Stimulated activated CD8-positive, alpha-beta memory T cell treated with anti-CD3 and anti-CD28 coated beads, Interleukin-4, amount 100 ng/mL, for 48 hours (primary cell): ENCODE measurements at places on chromosomes 16 and 17.
A peak's percentile ranks its signal among the peaks of the same experiment; 100 is the strongest.

DNA sequence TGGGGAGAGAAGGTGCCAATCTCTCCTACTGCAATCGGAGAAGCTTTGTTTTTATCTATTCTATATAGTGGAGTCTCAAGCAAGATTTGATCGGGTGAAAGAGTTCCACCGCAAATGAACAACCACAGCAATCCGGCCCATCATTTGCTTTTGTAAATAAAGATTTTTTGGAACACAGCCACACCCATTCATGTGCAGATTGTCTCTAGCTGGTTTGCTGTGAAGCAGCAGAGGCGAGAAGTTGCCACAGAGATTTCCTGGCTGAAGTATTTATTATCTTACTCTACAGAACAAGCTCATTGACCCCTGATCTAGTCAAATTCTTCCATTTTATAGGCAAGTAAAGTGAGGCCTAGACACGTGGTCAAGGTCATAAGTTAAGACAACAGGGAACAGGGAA is 195.5 kb upstream of the TNRC6C start:
- DNase-seq: no peak

- no peak for DNase-seq
These were observed 4.6 kb upstream of the MFSD6L start for GRCh38 chr17:8803531-8804420.

DNA sequence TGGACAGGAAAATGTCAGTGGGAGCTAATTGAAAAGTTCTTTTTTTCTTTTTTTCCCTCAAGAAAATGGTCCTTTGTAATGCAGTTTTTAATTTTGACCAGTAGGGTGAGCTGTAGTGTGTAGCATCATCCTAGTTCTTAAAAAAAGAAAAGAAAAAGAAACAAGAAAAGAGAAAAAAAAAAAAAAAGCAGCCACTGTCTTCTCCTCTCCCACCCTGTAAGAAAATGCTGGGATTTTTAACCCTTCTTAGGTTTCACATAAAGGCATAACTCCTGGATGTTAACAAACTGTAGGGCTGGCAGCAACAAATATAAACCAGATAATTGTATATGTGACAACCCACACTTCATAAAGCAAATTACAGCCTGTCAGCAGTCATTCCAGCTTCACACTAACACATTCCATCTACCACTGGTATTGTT is 78.1 kb downstream of the SKAP1 start:
- DNase-seq: no peak

- DNase-seq: peak; percentile 41
These were observed 536 bp upstream of the PLD2 start for GRCh38 chr17:4806456-4806776.

- peak; percentile 35 for DNase-seq
These were observed 9.5 kb downstream of the DEF8 start for GRCh38 chr16:89958068-89958467.

DNA sequence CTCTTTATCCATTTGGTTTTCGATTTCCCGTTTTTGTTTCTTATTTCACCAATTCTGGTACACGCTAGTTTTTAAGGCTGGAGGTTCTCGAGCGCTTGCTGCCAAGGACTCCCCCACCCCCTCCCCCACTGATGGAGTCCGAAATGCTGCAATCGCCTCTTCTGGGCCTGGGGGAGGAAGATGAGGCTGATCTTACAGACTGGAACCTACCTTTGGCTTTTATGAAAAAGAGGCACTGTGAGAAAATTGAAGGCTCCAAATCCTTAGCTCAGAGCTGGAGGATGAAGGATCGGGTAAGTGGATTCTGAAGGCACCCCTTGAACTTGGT is 825 bp downstream of the RPTOR start:
- DNase-seq: no peak

DNA sequence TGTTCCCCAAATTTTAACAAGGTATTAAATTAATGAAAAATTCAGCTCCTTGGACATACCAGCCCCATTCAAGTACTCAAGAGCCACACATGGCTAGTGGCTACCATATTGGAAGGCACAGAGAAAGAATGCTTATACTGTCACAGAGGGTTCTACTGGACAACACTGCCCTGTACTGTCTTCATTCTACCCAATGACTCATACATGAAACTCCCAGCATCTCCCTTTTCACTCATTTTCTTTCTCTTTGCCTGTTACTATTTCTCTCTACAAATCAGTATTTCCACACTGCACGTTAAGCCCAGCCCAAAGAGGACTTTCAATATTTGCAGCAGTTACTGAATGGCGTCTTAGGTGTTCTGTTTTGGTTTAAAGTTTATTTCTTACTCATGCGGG is 72.1 kb upstream of the RCVRN start:
- no peak for DNase-seq

- DNase-seq: no peak
These were observed at the start of gene CCDC182 for GRCh38 chr17:57745242-57745641. Gene CCDC182, minus strand, starts transcription at chr17:57745299. Its CDS starts 27 bp downstream, at chr17:57745272.

DNA sequence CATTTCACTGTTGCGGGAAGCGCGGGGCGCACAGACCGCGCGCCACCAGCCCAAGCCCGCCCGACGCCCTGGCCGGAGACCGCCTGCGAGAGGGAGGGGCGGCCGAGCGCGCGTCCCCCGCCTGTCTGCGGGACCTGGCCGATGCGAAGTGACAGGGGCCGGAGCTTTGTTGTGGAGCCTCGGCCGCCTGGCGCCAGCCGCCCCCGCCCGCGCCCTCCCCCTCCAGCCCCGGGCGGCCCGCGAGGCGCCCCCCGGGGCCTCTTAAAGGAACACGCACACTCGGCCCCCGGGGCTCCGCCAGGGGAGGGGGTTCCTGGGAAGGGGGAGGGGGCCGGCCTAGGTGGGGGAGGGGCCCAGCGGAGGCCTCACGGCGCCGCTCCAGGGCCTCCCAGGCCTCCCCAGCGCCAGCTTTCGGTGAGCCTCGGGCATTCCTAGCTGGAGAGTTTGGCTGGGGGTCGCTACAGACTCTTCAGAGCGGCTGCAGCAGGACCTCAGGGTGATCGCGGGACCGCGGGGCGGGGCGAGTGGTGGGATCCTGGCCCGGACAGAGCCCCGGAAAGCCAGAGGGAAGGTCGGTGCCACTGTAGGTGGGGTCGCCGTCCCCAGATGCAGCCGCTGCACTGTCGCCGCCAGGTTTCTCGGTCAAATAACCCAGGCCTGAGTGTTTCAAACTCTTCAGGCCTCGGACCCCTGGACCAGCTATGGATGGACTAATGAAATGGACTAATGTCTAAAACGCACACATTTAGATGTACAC is 2.4 kb upstream of the TBX2 start:
- no peak for DNase-seq

DNA sequence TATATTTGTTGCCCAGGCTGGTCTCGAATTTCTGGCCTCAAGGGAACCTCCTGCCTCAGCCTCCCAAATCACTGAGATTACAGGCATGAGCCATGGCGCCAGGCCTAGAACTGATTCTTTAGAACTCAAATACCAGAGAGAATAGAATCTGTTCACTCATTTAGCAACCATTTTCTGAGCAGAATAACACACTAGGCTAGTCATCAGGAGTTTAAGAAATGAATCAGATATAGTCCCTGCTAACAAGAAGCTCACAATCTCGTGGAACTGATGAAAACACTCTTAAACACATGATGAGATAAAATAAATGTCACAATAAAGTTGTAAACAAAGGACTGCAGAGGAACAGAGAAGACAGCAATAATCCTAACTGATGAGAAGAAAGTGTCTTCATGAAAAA is 55.8 kb upstream of the ADCY9 start:
- no peak for DNase-seq

- DNase-seq: no peak
These were observed 45.2 kb downstream of the AXIN2 start for GRCh38 chr17:65515959-65516948.

DNA sequence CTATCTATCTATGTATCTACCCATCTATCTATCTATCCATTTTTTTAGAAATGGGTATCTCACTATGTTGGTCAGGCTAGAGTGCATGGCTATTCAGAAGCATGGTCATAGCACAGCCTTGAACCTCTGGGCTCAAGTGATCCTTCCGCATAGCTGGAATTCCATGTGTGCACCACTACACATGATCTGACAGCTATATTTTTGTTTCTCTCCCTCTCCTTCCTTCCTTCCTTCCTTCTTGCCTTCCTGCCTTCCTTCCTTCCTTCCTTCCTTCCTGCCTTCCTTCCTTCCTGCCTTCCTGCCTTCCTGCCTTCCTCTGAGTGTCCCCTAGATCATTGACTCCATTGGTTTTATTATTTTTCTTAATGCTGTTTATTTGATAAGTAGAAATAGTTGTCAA is 108.1 kb downstream of the HS3ST4 start:
- DNase-seq: no peak

- no peak for DNase-seq
These were observed 31.0 kb downstream of the CPNE2 start for GRCh38 chr16:57123216-57123973.

- DNase-seq: no peak
These were observed 12.4 kb downstream of the NUP93 start for GRCh38 chr16:56742030-56742984.

- no peak for DNase-seq
These were observed 15.4 kb upstream of the HELZ start for GRCh38 chr17:67260170-67260987.

DNA sequence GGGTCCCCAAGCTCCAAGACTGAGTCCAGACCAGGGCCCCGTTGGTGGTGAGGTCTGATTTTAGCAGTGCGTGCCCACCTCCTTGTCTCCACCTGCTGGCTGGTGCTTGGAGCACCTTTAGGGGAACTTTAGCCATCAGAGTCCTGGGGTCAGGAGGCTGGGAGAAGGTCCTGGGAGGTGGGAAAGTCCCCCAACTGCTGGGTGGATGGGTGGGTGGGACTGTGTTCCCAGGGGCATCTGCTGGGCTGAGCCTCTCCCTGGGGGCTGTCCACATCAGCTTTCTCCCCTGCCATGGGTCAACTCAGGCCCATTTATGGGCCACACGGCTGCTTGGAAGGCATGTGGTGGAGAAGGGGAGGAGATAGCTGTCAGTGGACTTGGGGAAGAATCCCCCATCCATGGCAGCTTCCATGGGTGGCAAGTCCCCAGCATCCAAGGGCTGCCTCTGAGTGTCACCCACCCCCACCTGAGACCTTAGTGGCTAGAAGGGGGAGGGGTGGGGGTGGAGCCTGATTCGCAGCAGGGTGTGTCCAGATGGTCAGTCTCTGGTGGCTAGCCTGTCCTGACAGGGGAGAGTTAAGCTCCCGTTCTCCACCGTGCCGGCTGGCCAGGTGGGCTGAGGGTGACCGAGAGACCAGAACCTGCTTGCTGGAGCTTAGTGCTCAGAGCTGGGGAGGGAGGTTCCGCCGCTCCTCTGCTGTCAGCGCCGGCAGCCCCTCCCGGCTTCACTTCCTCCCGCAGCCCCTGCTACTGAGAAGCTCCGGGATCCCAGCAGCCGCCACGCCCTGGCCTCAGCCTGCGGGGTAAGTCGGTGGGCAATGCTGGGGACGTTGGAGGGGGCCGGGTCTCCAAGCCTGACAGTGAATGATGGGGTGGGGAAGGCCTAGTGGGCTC is at the start of gene TRPV2:
Gene TRPV2 (plus strand): TSS at position 541 of the 894 bp plus-strand sequence. CDS start 2,098 bp downstream, outside the sequence.
- peak; percentile 72 for DNase-seq

DNA sequence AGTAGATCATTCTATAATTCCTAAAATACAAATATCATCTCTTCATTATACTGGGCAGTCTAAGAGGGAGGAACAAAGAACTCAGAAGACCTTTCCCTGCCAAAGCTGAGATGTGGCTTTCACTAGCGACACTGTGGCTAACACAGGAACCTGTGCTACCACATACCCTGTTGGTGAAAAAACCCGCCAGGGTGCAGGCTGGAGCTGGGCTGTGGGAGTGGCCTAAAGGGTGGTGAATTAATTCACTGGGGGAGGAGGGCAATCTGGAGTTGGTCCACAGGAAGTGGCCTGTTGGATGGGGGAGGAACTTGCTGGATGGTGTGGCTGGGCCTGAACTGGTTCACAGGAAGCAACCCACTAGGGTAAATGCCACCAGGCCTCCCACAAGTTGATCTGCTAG is 7.4 kb downstream of the ZNF594 start:
- DNase-seq: no peak

DNA sequence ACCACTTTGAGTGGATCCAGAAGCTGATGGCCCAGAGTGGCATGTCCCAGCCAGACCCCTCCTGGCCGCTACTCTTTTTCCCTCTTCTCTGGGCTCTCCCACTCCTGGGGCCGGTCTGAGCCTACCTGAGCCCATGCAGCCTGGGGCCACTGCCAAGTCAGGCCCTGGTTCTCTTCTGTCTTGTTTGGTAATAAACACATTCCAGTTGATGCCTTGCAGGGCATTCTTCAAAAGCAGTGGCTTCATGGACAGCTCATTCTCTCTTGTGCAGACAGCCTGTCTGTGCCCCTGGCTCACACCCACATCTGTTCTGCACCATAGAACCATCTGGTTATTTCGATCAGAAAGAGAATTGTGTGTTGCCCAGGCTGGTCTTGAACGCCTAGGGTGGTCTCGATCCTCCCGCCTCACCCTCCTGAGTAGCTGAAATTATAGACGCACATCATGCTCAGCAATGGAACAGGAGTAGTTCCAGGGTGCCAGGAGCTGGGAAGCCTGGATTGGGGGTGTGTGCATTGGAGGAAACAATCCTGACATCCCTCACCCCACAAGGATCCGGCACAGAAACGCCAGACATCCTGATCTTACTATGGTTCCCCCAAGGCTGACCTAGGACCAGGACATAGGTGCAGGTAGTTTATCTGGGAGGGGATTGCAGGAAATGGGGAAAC is 4.6 kb downstream of the PRSS21 start:
- DNase-seq: no peak

DNA sequence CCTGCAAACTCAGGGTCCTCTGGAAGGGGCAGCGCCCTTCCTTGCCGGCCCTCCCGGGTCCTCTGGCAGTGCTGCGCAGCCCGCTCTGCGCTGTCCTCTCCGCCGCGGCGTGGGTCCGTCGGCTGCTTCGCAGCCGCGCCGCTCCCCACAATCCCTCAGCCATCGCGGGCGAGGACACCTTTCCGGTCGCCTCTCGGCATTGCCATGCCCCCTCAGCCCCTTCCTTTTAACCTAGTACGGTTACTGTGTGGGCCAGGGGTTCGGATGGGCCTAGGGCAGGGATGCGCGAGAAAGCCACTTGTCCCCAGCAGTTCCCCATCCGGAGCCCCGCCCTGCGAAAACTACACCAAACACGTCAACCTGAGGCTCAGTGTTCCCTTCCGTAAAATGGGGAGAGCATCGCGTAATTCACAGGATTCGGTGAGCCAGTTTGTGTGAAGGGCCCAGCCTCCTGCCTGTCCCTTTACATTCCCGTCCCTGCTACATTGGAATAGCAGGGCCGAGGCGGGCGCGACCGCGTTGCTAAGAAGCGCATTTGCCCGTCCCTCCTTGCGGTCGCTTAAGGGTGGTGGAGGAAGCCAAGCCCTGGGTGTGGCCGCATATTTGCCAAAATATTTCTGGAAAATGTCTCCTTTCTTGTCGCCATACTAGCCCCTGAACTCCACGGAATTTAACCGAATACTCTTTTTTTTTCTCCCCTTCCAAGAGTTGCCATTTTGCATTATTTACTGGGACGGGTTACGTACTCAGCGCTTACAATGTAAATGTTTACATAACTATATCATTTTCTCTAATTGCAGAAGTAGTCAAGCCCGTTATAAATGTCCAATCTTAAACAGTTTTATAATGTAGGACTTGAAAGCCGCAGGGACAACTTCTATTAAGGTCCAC is 13.2 kb downstream of the COPZ2 start:
- DNase-seq: peak; percentile 59
